Right lung (tissue), 10 donors: ENCODE measurements at places on chromosomes 4 and X.

DNA sequence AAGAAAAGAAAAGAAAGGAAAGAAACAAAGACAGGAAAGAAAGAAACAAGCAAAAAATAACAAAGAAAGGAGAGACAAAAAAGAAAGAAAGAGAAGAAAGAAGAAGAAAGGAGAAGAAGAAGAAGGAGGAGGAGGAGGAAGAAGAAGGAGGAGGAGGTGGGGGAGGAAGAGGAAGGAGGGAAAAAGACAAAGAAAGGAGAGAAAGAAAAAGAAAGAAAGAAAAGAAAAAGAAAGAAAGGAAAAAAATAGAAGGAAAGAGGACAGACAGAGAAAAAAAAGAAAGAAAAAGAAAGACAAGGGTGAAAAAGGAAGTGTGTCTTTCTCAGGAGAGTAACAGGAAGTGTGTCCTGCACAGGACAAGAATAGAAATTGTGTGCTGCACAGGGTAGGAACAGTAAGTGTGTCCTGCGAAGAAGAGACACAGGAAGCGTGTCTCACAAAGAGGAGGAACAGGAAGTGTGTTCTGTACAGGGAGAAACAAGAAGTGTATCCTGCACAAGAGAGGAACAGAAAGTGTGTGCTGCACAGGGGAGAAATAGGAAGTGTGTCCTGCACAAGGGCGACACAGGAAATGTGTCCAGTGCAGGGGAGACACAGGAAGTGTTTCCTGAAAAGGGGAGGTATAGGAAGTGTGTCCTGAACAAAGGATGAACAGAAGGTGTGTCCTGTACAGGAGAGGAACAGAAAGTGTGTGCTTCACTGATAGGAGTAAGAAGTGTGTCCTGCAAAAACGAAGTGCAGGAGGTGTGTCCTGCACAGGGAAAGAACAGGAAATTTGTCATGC, 101.2 kb downstream of the ARSF start:
- DNase-seq: no peak

DNA sequence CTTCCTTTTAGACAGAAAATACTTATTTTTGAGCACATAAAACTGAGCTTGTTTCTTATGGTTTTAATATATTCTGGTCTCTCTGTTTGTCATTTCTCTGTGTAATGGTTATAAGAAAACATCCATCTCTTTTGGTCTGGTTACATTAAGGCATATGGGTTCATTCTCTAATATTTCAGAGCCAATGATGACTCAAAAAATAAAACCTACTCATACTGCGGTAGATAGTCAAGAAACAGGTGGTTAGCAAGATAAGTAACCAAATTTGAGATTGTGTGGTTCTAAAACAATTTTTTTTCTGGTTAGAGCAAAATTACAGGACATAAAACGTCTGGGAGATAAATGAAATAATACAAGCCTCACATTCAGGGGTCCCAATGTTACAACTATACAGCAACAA, 654.5 kb downstream of the STIM2 start:
- DNase-seq: no peak

GRCh38 chrX:44596277-44596676, 53.6 kb upstream of the FUNDC1 start:
- DNase-seq: no peak

GRCh38 chrX:20285511-20285910, 18.8 kb upstream of the RPS6KA3 start:
- DNase-seq: no peak

- DNase-seq: no peak
Observed at GRCh38 chr4:60884587-60884986, 315.5 kb upstream of the ADGRL3 start.
